Spinal cord (tissue), 10 donors: ENCODE measurements at places on chromosomes 6 and 20. TPM values are rescaled to one million over a fixed set of nuclear protein-coding genes. Genes with fewer than 3 reads are reported as not detected.
A peak's percentile ranks its signal among the peaks of the same experiment; 100 is the strongest.

Gene ZBTB46
- total RNA-seq = 8.3 TPM

Gene LPA
- 1.2 TPM for total RNA-seq

Gene PTCHD4
- total RNA-seq = 4.2 TPM

Gene LAMA4
- total RNA-seq = 156 TPM

- no peak overlapping the region for H3K4me3 ChIP-seq
- no peaks in the 10 kb centered on the region for H3K27me3 ChIP-seq
- H3K36me3 ChIP-seq = no peaks in the 10 kb centered on the region
- peaks cover 34% of the 10 kb centered on the region for H3K4me1 ChIP-seq
- peak; percentile 60 for DNase-seq
- H3K27ac ChIP-seq = peak overlapping the region; percentile 36
Observed at GRCh38 chr6:89566008-89566800, 72.3 kb downstream of the LYRM2 start.

DNA sequence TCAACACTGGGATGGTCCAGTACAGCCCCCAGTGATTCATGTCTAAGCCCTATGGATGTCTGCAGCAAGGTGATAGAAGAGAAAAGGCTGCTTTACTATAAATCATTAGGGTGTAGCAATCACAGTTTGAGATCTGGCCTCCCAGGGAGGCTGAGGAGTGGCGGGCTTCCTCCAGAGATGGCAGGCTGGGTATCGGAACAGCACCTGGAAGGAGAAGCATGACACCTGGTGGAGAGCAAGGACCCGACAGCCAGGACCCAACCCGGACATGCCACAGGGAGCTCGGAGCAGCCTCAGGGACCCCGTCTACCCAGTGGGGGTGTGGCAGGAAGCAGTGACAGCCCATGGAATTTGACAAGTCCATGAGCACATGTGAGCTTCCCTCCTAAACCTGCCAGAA is 114.8 kb upstream of the CD93 start:
- H3K27me3 ChIP-seq = peaks cover 2% of the 10 kb centered on the region
- H3K4me1 ChIP-seq = peaks cover 18% of the 10 kb centered on the region
- no peak for DNase-seq

- peaks cover 46% of the 10 kb centered on the region for H3K36me3 ChIP-seq
- H3K4me3 ChIP-seq = no peak overlapping the region
- no peak overlapping the region for H3K27ac ChIP-seq
- H3K27me3 ChIP-seq = no peaks in the 10 kb centered on the region
- H3K4me1 ChIP-seq = peaks cover 3% of the 10 kb centered on the region
Observed at GRCh38 chr20:20000211-20000968, 16.8 kb upstream of the NAA20 start.

- no peak overlapping the region for H3K4me3 ChIP-seq
- no peaks in the 10 kb centered on the region for H3K27me3 ChIP-seq
- no peaks in the 10 kb centered on the region for H3K4me1 ChIP-seq
- no peak for DNase-seq
- H3K27ac ChIP-seq = no peak overlapping the region
- no peaks in the 10 kb centered on the region for H3K36me3 ChIP-seq
Observed at GRCh38 chr6:165117121-165117520, 192.3 kb downstream of the C6orf118 start.

DNA sequence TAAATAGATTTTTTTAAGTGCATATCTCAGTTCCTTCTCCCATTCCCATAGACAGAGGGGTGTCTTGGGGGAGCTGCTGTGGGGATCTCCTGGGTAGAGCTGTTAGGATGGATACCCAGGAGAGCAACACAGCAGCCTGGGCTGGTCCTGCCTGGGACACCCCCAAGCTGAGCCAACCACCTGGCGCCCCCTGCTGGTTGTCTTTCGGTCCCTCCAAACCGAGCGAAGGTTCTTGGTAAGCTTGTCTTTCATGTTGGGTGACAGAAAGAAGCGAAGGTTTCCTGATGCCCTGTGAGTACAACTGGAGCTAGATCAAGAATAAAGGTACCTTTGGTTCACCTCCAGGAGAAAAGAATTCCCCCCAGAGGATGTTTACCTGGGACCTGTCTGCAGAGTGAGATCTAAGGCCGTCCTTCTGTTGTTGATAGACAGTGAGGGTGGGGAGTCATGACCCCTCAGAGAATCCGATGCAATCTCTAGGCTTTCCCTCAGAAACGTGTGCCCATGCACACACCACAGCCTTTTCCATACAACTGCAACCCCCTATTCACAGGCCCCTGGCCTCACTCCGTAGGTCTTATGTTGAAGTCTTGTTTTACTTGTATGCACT is 50.8 kb downstream of the SNX9 start:
- no peak for DNase-seq
- no peak overlapping the region for H3K4me3 ChIP-seq
- H3K27ac ChIP-seq = no peak overlapping the region
- no peaks in the 10 kb centered on the region for H3K27me3 ChIP-seq
- peaks cover 41% of the 10 kb centered on the region for H3K36me3 ChIP-seq

- H3K27me3 ChIP-seq = no peaks in the 10 kb centered on the region
- DNase-seq = no peak
- H3K36me3 ChIP-seq = no peaks in the 10 kb centered on the region
- H3K4me3 ChIP-seq = no peak overlapping the region
- no peaks in the 10 kb centered on the region for H3K4me1 ChIP-seq
Observed at GRCh38 chr20:52552181-52552872, 360.7 kb upstream of the ZFP64 start.

DNA sequence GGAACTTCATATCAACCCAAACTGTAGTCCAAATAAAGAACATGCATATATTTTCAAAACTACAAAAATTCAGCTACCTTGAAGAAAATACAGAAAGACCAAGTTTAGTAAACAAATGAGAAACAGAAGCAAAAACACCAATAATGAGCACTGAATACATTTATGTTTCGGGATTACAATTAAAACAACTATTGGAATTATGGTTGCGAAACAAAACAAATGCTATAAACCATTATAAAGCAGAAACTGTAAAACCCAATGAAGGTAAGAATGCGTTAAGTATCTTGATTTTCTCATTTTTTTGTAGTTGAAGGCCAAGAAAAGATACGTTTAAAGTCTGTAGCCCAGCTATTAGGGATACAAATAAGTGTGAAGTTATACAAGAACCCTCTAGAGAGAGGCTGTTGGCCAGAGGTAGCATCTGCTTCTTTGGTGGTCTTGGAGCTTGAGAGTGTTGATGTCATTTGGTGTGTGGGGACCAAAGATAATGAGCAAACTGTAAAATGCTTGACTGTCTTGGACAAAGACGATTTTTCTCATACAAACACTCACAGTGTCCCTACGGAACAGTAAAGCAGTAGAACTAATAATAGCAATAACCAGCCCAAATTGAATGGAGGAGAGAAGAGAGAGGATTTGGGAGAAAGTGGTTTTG is 111.5 kb downstream of the PRND start:
- H3K4me3 ChIP-seq = no peak overlapping the region
- no peak overlapping the region for H3K27ac ChIP-seq
- no peaks in the 10 kb centered on the region for H3K36me3 ChIP-seq
- DNase-seq = peak; percentile 32
- H3K27me3 ChIP-seq = no peaks in the 10 kb centered on the region

- no peaks in the 10 kb centered on the region for H3K4me1 ChIP-seq
- H3K4me3 ChIP-seq = no peak overlapping the region
- H3K27me3 ChIP-seq = no peaks in the 10 kb centered on the region
- H3K27ac ChIP-seq = peak overlapping the region; percentile 64
- H3K36me3 ChIP-seq = no peaks in the 10 kb centered on the region
Observed at GRCh38 chr6:75115481-75115880, 90.4 kb downstream of the COL12A1 start.

- H3K27me3 ChIP-seq = peaks cover 2% of the 10 kb centered on the region
- H3K4me1 ChIP-seq = peaks cover 22% of the 10 kb centered on the region
- no peak overlapping the region for H3K27ac ChIP-seq
- no peak overlapping the region for H3K4me3 ChIP-seq
Observed at GRCh38 chr6:3625149-3625979, 126.1 kb downstream of the PXDC1 start.

DNA sequence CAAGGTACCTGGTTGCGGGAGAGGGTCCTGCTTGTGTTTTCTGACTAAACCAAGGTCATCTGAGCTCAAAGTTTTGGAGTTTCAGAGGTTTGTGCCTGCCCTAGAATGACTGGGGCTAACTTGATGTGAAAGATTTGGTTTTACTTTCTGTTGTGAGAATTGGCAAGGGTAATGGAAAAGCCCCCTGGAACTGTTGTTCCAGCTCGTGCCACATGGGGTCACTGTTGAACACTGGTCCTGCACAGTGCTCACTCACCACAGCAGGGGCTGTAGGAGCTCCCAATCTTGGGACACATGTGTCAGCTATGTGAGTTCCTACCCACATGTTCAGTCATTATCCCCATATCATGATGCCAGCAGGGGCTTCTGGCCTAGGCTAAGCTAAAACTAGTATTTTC is 6.5 kb downstream of the TGM6 start:
- no peaks in the 10 kb centered on the region for H3K4me1 ChIP-seq
- no peak overlapping the region for H3K27ac ChIP-seq
- DNase-seq = no peak
- no peaks in the 10 kb centered on the region for H3K36me3 ChIP-seq
- no peak overlapping the region for H3K4me3 ChIP-seq
- no peaks in the 10 kb centered on the region for H3K27me3 ChIP-seq

DNA sequence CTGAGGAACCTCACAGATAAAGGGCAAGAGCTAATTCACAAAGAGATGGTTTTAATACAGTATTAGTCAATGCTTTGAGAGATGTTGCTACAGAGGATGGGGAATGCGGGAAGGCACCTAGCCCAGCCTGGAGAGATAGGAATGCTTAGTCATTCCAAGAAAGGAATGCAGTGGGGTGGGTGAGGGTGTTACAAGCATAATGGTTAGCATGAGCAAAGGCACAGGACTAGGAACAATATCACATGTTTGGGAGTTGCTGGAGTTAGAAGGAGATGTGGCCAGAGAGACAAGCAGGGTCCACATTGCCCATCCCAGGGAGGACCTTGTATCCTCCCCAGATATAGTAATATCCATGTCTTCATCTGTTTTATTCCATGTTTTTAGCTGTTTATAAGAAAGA is 107.0 kb upstream of the OGFRL1 start:
- H3K4me1 ChIP-seq = no peaks in the 10 kb centered on the region
- H3K27me3 ChIP-seq = no peaks in the 10 kb centered on the region
- DNase-seq = no peak
- H3K36me3 ChIP-seq = no peaks in the 10 kb centered on the region

GRCh38 chr20:9600562-9600961 is 86.2 kb downstream of the LAMP5 start:
- no peak overlapping the region for H3K4me3 ChIP-seq
- H3K4me1 ChIP-seq = no peaks in the 10 kb centered on the region
- H3K36me3 ChIP-seq = no peaks in the 10 kb centered on the region

- no peaks in the 10 kb centered on the region for H3K27me3 ChIP-seq
- H3K36me3 ChIP-seq = no peaks in the 10 kb centered on the region
- DNase-seq = no peak
- H3K4me3 ChIP-seq = no peak overlapping the region
Observed at GRCh38 chr6:52834481-52834880, 6.1 kb downstream of the GSTA5 start.
